Endothelial cell of umbilical vein (primary cell): ENCODE measurements at places on chromosomes 11 and 22. TPM values are rescaled to one million over a fixed set of nuclear protein-coding genes. Genes with fewer than 3 reads are reported as not detected.

DNA sequence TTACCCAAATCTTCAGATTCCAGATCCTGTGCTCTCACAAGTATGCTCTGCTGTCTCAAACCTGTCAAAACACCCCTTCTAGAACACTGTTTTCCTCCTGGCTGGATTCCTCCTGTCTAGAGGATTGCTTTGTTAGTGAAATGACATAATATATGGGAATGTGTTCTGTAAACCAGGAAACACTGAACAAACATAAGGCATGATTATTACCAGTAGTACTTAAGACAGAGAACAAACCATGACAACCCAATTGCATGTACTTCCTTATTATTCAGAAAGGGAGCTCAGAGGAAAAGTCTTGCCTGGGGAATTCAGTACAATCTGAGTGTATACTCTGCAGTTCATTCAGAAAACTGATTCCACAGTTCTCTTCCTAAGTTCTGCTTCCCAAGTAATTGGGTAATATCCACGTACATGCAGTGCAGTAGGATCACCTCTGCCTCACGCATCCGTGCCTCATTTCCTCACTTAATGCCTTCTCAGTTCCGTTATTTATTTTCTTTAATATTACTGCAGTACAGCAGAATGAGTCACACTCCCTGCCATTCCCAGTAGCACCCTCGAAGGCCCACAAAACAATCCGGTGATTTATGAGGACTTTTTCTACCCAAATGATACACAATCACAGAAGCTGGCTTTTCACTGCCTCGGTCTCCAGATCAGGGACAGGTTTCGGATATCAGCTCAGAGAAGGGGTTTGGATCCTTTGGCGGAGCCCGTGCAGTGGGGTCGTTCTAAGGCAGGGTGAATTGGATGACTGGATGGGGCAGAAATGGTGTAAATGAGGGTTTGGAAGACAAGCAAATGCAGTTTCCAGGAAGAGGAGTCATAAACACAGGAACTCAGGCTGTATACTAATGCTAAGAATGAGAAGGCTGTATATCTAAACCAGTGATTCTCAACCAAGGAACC lies 896.9 kb downstream of the KCNA4 start:
- peaks cover 33% of the 10 kb centered on the region for H3K4me1 ChIP-seq
- peak overlapping the region; percentile 100 for H3K27ac ChIP-seq
- peak; percentile 99 for DNase-seq
- no peaks in the 10 kb centered on the region for H3K36me3 ChIP-seq
- H3K27me3 ChIP-seq: no peaks in the 10 kb centered on the region

GRCh38 chr11:58938398-58938797 lies 890 bp upstream of the GLYATL1 start:
- H3K4me3 ChIP-seq: no peak overlapping the region

DNA sequence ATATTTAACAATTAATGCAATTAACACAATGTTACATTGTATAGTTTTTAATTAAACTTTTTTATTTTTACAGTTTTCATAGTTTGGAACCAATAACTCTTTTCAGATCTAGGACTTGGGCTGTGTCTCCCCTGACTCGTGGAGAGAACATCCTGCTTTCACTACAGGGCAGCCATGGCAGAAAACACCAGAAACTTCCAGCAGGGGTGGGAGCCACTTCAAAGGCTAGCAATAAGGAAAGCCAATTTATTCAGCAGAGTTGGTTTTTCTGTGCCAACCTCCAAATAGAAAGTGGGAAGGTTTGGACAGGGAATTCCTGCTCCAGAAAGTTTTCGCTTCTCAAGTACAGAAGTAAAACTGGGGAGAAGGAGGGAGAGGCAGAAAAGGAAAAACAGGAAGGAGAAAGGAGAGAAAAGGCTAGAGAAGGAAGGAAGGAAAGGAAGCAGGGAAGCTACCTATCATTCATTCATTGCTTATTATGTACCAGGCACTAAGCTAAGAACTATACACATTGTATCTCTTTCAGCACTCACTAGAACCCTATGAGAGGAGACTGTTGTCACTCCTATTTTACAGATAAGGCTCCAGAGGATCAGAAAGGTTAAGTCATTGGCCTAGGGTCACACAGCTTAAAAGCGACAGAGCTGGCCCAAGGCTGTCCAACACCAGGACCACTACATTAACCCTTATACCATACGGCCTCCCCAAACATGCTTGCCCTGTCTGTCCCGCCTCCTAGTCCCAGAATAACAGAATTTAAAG lies 54.8 kb upstream of the CREB3L1 start:
- DNase-seq: no peak
- H3K4me1 ChIP-seq: no peaks in the 10 kb centered on the region
- no peak overlapping the region for H3K27ac ChIP-seq
- H3K27me3 ChIP-seq: peaks cover 11% of the 10 kb centered on the region
- H3K4me3 ChIP-seq: no peak overlapping the region

DNA sequence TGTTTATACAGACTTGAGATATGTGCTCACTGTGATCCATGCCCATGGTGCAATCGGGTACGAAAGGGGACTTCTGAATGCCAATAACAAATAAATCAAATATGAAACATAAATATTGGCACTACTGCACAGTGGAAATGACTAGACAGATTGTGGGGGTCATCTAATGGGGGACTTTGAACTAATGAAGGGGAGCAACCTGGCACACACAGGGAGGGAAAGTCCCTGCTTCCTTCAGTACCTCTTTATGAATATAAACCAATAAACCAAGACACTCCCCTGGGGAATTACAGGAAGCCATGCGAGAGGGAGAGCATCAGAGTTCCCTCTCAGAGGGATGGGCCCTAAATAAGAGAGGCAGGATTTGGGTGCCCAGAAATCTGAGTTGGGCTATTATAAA lies 21.1 kb downstream of the MIF start:
- no peak overlapping the region for H3K27ac ChIP-seq
- DNase-seq: no peak
- H3K4me3 ChIP-seq: no peak overlapping the region

GRCh38 chr11:45948356-45948755 lies 25.9 kb downstream of the LARGE2 start:
- no peak overlapping the region for H3K4me3 ChIP-seq
- no peaks in the 10 kb centered on the region for H3K4me1 ChIP-seq
- H3K27me3 ChIP-seq: no peaks in the 10 kb centered on the region
- H3K36me3 ChIP-seq: peaks cover 32% of the 10 kb centered on the region

The LRRN4CL gene
- 0.20 and 0.37 TPM in 2 replicates for total RNA-seq

The MAPK8IP2 gene
- total RNA-seq: 0.31 and 0.37 TPM in 2 replicates

The OR10D3 gene
- not detected in 2 replicates for total RNA-seq

The HORMAD2 gene
- not detected in 2 replicates for total RNA-seq
